NCI-H187 treated with DMSO at 0.1 percent for 48 hours (cell line): ENCODE measurements at places on chromosomes 2 and 18.

- no peak for DNase-seq
These were observed 49.3 kb upstream of the ACVR1C start for GRCh38 chr2:157677941-157678340.

DNA sequence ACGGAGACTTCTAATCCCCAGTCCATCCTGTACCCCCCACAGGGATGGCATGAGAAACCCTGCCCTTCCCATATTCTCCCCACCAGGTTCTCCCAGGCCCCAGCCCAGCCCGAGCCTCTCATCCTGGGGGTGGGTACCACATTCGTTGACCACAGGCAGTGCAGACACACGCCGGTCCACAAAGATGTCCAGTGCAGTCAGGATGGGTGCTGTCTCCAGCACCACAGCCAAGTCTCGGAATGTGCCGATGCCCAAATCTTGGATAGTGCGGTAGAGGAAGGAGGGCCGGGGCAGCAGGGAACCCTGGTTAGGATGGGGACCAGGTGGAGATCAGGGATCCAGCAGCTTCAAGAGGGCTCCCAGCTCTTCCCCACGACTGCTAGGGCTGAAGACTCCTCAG, 4.8 kb downstream of the PRKAG3 start:
- no peak for DNase-seq

DNA sequence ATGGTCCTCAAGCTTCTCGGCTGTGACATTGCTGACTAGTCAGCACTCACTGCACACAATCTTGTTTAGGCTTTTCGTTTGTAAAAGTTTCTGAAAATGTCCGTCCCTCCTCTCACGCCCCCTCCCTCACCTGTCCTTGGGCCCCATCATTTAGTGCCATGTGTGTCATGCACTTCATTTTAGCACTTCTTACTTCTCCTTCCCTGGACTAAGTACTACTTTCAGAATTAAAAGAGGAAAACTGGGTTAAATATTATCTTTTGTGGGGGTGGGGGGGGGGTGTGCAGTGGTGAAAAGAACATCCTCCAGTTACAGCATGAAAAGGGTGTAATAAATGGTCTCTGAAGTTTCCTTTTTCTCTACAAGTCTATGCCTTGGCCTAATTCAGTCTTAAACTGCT, 182.0 kb upstream of the SP5 start:
- no peak for DNase-seq

DNA sequence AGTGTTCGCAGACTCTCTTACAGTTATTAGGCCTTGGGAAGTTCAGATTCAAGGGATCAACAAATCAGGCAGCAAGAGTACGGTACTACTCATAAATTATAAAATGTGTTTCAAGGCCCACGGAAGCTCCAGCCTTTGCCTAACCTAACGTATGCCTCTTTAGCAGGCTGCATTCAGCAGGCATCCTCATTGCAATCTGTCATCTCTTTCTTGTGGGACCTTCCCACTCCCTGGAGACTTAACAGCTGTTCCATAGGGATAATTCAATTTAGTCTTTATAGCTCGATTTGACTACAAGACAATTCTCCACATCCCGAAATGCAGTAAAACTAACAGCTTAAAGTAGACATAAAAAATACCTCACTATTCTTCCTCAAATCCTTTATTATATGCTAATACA, 453.7 kb downstream of the CNTNAP5 start:
- no peak for DNase-seq

GRCh38 chr2:164993287-164994016, 38.1 kb upstream of the SLC38A11 start:
- no peak for DNase-seq
